Heart right ventricle (tissue), 16 donors: ENCODE measurements at places on chromosomes 2 and 18. TPM values are rescaled to one million over a fixed set of nuclear protein-coding genes. Genes with fewer than 3 reads are reported as not detected.

DNA sequence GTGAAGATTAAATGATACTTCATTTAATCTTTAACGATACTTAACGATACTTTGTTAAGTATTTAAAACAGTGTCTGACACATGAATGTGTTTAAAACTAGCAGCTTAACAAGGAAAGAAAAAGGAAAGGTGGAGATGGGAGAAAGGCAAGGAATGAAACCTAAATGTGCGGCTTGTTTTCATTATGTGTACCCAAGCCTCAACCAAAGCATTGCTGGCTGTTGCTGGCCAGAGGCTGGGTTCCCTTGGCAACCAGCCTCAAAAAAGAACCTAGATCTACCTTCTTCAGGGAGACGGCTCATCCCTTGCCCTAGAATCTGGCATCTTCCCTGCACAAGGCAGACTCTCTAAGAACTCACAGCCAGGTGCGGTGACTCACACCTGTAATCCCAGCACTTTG is 13.8 kb upstream of the PCBP1 start:
- DNase-seq: no peak

DNA sequence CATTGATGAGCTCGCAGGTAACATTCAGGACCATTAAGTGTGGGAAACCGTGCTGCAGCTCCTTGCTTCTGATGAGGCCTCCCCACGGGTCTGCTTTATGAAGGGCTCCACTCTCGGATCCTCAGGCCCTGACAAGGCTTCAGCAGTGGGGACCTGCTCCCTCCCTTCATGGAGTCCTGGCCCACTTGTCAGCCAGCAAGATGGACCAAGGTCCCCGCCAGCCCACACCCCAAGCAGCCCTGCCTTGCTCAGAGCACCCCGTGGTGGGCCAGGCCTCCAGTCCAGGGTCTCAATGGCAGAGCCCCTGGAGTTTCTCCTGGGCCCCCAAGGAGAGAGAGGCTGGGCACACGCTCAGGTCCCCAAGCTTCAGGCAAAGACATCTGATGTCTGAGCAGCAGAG is 41.5 kb downstream of the CROCC2 start:
- DNase-seq: no peak

DNA sequence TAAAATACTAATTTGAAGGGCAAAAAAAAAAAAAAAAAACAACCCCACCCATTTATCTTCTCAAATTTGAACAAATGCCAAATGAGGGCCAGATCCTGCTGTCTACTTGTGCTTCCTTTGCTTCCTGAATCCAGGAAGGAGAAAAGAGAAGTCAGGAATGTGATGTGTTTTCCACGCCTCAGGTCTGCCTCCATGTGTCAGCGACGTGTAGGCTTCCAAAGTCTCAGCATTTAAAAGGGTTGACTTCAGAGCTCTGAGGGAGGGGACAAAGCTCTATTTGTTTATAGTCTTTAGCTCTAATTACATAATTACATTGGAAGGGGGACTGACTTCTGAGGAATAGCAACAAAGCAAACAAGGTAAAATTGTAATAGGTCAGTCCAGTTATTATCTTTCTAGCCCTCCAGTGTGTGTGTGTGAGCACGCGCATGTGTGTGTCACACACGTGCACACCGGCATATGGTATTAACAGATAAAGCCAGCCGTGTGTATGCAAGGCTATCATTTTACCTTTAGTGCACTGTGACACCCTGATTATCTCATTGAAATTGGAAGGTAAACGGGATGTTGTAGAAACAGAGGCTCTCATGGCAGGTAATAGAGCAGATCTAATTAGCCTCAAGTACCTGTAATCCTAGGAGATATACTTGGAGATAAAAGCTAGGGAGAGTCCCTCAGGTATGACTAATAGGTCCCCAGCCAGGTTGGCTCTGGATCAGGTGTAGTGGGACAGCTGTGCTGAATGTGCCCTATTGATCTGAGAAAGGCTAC is 911.4 kb upstream of the ZEB2 start:
- no peak for DNase-seq

BMP10 gene
- total RNA-seq: not detected

MERTK gene
- total RNA-seq: 8.9 TPM

KCNS3 gene
- total RNA-seq: 3.8 TPM

- DNase-seq: no peak
These were observed 1.3 kb downstream of the KCMF1 start for GRCh38 chr2:84972207-84972783.
